NCI-H1105 (cell line): ENCODE measurements at places on chromosomes 4 and X.

DNA sequence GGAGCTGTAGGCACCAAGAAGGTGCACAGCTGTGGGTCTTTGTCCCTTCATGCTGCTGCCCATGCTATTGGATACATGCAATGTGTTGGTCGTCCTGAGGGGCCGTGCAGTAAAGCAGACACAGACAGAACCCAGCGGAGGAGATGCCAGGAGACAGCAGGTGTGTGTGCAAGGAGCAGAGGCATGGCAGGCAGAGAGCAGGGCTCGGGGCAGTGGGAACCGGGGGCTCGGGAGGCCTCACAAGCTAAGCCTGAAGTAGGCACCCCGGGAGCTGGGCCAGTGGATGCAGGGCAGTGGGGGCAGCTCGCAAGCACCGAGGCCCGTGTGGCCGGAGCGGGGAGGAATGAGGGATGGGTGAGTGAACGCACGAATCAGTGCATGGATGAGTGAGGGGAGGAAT is 13.2 kb downstream of the HTRA3 start:
- DNase-seq: no peak

GRCh38 chrX:135543924-135544323 is 23.5 kb downstream of the INTS6L start:
- no peak for DNase-seq

GRCh38 chrX:148459343-148459742 is 41.1 kb upstream of the AFF2 start:
- no peak for DNase-seq

- DNase-seq: no peak
Observed at GRCh38 chr4:124104101-124104500, 608.4 kb downstream of the ANKRD50 start.

GRCh38 chr4:61521451-61521850 is 321.3 kb downstream of the ADGRL3 start:
- DNase-seq: no peak

GRCh38 chrX:17470136-17470535 is 95.1 kb downstream of the NHS start:
- no peak for DNase-seq

DNA sequence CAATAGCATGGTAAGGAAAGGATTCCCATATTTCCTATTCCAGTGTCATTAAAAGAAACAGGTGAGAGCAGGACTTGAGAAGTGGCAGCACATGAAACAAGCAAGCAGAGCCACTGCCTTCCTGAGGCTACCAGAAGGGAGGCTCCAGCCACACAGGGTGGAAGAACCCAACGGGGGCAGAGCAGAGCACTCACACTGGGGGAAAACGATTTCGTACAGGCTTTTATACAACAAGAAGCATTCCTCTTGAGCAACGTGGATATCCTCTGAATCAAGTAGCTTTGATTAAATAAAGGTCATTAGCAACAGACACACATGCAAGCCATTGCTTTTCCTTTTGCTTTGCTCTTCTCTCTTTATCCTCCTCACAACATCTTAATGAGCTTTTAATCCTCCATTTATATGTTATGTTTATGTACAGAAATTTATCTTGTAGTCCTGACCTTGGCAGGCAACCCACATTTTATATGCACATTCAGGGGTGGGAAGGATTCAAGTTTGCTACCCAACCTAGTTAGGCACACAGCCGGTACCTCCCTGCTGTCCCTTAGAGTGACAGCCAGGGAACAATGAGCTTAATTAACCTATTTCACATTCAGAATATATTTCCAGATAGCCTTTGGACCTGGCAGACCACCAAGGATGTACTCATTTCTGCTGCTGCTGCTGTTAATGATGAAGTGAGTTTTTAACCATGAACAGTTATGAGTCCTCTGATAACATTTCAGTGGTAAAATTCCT is 202.1 kb downstream of the ARHGAP24 start:
- DNase-seq: peak; percentile 58

DNA sequence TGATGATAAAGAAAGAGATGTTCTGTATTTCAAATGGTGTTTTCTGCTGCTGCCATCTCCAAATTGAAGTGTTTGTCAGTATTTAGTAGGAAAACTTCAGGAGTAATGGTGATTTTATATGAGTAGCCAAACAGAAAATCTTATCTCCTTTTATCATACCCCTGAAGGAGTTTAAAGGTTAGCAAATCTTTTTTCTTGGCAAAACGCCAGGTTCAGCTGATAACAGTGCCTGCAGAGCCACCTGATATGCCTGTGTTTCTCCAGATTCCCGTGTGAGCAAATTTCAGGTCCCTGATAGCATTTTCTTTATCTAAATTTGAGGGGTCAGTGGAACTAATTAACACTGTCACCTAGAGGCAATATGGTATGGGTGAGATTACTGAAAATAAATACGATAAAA is 65.8 kb upstream of the ETNPPL start:
- no peak for DNase-seq

GRCh38 chr4:67250131-67250896 is 295.0 kb downstream of the CENPC start:
- no peak for DNase-seq

GRCh38 chrX:57445076-57445475 is 146.7 kb upstream of the ZXDB start:
- DNase-seq: no peak

GRCh38 chr4:123479944-123480343 is 83.3 kb downstream of the SPRY1 start:
- DNase-seq: no peak

- DNase-seq: no peak
Observed at GRCh38 chr4:24126776-24127175, 236.9 kb upstream of the PPARGC1A start.

DNA sequence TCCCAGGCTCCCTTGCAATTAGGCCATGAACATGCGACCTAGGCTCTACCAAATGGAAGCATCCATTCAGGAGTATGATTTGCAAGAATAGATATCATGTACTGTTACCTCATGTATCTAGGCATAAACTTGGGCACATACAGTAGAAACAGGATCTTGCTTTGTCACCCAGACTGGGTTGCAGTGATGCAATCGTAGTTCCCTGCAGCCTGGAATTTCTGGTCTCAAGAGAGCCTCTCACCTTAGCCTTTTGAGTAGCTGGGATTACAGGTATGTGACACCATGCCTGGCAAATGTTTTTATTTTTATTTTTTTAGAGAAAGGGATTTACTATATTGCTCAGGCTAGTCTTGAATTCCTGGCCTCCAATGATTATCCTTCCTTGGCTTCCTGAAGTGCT is 994.2 kb downstream of the ADGRL3 start:
- no peak for DNase-seq

DNA sequence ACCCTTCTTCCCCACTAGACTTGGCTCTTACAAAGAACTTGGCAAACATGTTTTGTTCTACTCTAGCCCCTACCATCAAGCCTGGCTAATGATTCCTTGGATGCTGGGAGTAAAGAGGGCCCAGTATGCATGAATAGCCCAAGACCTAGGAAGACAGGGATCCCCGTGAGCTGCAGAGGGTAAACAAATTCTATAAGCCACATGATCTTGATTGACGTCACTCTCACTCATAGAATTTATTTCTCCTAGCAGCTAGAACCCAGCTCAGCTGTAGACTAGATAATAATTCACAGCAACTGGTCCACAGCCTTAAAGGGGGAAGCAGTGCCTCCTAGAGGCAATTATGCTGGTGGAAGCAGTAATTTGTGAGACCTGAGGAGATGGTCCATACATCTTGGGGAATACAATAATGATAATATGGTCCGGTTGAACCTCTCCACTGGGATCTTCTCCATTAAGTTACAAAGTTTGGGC is 16.1 kb upstream of the USO1 start:
- DNase-seq: no peak

- no peak for DNase-seq
Observed at GRCh38 chr4:37317104-37317643, 72.6 kb downstream of the NWD2 start.

DNA sequence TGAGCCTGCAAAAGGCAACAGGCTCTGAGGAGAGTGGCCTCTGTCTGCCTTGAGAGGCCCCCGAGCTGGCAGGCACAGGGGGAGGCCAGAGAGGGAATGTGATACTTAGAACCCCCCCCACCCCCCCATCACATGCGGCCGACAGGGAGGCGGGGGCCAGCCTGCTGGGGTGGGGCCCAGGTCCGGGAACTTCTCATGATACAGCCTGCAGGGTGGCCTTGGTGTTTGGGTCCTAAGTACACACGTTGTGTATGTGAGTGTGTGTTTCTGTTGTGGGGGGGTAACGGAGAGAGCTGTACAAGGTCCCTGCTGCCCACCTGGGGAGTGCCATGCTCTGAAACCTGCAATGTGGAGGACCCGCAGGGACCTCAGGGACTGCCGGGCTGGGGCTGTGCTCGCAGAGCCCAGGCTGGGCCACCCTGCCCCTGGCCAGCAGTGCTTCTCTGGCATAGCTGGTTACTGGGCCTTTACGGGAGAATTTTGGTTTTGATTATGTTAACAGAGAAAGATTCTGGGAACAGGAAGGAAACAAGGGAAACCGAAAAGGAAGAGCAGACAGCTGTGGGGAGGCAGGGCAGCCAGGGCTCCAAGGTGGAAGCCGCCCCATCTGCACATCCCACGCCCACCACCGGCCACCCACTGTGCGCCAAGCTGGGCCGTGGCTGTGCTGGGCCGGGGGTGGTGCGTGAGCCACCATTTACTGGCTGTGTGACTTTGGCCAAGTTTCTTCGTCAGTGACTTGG is 19.9 kb downstream of the SH3BP2 start:
- no peak for DNase-seq

DNA sequence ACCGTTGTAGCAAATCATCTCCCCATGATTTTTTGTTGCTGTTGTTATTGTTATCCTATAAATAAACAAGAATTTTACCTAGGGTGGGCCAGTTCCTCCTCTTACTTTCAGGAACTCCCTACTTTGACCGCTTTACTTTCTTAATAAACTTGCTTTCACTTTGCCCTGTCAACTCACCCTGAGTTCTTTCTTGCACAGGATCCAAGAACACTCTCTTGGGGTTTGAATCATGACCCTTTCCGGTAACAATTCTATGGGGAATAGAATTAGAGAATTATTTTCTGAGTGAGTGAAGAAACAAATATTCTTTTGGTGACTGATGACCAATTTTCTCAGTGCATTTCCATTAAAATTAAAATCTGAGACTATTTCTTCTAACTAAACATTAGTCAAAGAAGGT is 584.0 kb upstream of the TENM3 start:
- DNase-seq: no peak

DNA sequence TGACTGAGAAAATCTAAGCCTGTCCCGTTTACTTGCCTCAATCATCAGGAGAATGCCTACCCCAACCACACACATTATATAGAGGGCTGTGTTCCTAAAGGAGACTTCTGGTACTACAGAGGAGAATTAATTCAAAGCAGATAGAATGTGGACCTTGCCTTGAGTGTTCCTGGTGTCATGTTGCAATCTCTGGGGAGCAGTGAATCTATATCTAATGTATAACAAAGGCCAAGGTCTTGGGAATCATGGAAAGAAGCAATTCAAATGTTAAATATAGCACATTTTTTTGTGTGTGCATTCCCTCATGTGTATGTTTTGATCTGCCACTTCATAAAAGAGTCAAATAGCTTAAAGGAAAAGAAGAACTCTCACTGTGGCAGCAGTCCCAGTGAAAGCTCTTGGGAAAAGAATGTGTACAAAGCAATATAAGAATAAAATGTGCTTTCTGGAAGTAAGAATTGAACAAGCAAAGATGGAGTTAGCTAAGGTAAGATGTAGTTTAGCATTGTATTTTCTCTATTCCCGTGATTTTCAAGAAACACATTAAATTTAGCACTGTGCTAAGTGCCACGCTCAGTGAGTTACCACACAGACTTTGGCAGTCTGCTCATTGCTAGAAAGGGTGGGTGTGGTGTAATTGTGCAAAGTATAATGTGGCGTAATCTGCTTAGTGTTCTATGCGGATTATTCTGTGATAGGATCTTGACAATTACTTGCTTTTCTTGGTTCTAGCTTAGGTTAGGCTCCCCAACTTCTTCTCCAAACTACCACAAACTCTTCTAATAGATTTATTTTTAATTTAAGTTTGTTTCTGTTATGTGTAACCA is 13.7 kb downstream of the ADH6 start:
- no peak for DNase-seq

DNA sequence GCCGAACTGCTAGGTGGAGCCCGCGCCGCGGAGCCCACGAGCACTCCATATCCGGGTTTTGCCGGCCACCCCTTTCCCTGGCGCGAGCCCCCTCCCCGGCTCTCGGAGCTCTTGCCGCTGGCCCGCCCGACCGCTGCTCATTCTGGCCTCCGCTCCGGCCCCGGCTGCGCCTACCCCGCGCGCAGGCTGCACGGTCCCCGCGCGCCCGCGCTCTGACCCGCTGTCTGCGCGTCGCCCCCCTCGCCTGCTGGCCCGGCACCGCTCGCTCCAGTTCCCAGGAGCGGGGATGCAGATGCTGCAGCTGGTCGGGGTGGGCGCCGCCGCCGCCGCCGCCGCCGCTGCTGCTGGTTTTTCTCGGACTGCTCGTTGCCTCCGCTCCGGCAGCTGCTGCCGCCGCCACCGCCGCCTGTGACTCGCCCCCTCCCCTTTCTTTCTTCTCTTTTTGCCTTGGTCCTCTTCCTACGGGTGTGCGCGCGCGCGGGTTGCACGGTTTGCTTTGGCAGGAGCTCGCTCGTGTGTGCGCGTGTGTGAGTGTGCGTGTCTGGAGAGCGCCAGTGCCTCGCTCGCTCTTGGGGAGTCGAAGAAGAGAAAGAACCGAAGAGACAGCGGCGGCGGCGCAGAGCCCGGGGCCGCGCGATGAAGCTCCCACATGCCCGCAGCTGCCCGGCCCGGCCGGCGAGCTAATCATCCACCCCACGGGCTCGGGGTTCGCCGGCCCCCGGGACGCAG is at the start of gene ADGRL3:
Gene ADGRL3 (plus strand): TSS at position 140 of the 729 bp plus-strand sequence.
- peak; percentile 43 for DNase-seq

GRCh38 chr4:156638925-156639605 is 332.5 kb downstream of the PDGFC start:
- no peak for DNase-seq

GRCh38 chrX:69429339-69430015 is 74.6 kb upstream of the NALF2 start:
- DNase-seq: no peak

DNA sequence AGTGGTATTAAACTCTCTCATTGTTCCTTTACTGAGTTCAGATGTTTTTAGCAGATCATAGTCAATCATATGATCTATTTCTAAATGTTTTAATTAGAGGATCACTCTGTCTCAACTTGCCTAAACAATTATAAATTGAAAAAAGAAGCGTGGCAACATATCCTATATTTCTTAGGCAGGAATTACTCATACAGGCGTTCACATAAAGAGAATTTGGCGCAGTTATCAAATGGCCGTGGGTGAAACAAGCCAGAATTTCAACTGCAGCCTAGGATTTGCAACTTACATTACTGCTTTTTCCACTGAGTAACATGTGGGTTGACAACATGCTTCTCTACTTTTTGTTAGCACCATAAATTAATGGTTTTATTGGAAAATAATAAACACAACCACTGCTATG is 141.3 kb downstream of the CPE start:
- DNase-seq: no peak

DNA sequence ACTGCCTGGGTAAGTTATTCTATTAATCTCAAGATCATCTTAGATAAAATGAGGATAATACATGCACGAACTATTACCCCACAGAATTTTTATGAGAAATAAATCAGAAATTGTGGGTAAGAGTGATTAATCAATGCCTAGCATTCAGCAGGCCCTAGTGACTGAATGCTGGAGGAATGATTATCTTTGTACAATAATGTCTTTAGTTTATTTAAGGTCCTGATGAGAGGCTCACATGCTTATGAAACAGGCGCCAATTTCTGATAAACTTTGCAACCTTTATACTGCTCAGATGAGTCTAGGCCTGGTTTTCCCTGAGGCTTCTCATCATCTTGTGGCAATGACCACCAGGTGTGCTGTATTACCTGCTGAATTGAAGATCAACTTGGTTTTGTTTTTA is 27.8 kb upstream of the BMP2K start:
- no peak for DNase-seq
